ENCODE measurements at places on chromosomes 4 and X.

DNA sequence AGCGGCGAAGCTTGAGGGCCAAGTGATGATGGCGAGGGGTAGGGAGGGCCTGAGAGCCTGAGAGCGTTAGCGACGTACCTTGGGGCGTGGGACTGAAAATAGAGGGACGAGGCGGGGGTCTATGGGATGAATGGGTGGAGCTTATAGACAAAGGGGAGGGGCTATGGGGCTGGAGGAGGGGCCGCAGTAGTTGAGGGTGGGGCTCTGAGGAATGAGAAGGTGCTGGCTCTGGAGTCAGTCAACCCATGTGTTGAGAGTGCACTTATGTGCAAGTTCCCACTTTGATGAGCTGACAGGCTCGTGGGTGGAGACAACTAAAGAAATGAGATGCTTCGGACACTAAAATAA lies 488 bp downstream of the TBC1D25 start:
- DNase-seq: no peak

GRCh38 chr4:173039617-173040577 lies 128.7 kb upstream of the GALNT7 start:
- peak; percentile 92 for DNase-seq

DNA sequence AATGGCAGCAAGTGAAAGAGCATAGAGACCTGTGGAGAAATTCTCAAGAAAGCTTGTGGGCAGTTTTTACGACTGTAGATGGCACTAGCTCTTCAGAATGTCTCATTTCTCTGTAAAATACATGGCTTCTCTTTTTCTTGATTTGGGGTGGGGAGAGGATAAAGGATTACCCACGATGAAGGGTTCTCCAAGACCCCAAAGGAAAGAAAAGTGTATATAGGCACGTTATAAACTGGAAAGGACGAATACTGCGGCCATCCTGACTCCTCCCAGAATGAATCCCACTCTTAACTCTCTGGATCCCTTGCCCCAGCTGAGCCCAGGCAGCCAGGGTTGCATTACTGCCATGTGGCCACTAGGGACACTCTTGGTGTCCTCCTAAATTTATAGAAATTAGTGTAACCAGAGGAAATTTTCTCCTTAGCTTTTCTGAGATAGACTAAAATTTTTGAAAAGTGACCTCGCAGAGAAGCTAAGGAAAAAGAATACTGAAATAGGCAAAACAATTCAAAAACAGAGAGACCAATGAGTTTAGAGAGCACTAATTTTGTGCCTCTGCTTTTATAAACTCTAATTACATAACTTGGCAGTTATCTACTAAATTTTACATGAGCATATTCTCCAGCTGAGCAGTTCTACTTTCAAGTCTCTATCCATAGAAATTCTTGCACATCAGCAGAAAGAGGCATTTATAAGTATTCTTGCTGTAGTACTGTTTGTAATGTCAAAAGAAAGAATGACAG lies 37.8 kb upstream of the PCDH19 start:
- peak; percentile 35 for DNase-seq

DNA sequence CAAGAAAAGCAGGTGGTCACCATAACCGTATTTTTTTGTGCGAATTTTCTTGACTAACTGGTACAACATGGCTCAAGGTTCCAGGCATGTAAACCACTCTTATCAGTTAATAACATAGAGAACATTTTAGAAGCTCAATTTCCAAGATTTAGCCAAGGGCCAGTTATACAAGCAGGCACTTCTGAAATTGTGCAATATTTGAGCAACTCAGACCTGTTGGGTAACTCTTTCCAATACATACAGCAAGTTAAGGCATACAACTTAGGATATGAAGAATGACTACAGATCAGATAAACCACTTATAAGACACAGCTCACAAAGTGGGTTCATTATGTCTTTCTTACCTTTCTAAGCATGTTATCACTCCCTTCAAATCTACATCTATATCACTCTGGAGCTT lies 43.9 kb downstream of the ZNF280C start:
- DNase-seq: no peak

- no peak for DNase-seq
These were observed 11.2 kb downstream of the JADE1 start for GRCh38 chr4:128820671-128821070.

- DNase-seq: no peak
These were observed 15.3 kb downstream of the ABCD1 start for GRCh38 chrX:153739754-153740486.
